Stimulated activated CD4-positive, alpha-beta T cell treated with anti-CD3 and anti-CD28 coated beads, Interleukin-15, amount 100 ng/mL, for 1 hour (primary cell): ENCODE measurements at places on chromosomes 5 and 9.

- no peak for DNase-seq
These were observed 288.7 kb downstream of the FBXL17 start for GRCh38 chr5:108093186-108093585.

DNA sequence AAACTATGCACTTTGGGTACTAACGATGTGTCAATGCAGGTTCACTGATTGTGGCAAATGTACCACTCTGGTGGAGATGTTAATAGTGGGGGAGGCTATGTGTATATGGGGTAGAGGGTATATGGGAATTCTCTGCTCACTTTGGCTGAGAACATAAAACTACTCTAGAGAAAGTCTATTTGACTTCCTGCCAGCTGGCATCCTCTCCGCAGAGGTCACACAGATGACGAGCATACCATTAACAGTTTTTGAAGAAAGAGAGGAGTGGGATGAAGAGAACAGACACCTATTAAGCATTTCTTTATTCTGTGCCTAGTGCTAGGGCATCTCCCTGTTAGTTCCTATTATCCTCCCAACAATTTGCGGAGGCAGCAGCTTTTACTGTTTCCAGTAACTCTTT is 58.4 kb upstream of the TRIM32 start:
- no peak for DNase-seq

- DNase-seq: no peak
These were observed 3.1 kb upstream of the DMAC1 start for GRCh38 chr9:7802666-7803065.

DNA sequence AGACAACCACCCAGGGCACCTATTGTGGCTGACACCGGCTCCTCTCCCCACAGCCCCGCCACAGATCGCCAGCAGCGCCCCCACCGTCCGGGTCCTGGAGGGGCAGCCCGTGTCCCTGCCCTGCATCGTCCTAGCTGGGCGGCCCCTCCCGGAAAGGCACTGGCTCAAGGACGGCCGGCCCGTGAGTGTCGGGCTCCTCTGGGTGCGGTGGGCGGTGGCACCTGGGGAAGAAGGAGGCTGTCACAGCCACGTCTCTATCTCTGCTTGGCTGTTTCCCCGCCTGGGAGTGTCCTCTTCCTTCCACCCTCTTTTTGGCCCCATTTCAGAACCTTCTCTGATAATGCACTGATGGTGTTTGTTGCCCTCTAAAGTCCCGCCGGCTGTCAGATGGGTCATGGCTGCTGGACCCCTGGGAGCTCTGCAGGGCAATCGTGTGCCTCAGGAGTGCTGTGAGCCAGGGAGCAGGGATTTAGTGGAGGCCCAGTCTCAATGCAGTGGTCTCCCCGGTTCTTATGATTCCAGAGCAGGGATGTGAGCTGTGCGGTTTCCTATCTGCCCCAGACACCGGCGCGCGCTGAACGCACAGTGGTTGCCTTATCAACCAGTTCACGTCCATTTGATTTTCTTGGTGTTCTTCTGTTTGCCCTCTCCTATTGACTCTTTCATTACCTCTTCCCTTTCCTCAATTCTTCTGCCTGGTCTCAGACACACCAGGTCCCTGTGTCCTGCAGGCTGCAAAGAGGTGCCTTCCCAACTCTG is 55.3 kb downstream of the HMCN2 start:
- no peak for DNase-seq

- no peak for DNase-seq
These were observed 112.5 kb downstream of the FAM114A2 start for GRCh38 chr5:153926201-153926600.

DNA sequence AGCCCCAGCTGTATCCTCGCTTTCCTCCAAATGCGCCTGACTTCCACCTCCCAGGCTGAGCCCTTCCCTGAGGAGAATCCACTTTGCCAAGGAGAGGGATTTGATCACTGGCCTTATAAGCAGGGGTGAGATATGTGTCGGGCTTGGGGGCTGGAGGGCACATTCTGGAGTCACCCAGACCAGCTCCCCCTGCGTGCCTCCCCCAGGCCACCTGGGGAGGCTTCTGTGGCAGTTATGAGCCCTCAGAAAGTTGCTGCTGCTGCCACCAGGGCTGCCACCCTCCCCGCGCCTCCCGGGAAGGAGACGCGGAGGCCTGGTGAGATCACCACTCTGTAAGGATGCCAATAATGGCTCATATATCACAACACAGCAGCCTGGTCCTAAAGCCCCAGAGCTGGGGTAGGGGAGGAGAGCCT is 211.5 kb downstream of the PAPPA start:
- no peak for DNase-seq

GRCh38 chr9:81827616-81828296 is 100.5 kb upstream of the SPATA31D4 start:
- no peak for DNase-seq

GRCh38 chr9:7234144-7234543 is 476.4 kb downstream of the KDM4C start:
- no peak for DNase-seq
